Amniotic epithelial cell (primary cell): ENCODE measurements at places on chromosomes 7 and 10.

GRCh38 chr7:155119801-155120382 is 49.8 kb downstream of the HTR5A start:
- DNase-seq = no peak

DNA sequence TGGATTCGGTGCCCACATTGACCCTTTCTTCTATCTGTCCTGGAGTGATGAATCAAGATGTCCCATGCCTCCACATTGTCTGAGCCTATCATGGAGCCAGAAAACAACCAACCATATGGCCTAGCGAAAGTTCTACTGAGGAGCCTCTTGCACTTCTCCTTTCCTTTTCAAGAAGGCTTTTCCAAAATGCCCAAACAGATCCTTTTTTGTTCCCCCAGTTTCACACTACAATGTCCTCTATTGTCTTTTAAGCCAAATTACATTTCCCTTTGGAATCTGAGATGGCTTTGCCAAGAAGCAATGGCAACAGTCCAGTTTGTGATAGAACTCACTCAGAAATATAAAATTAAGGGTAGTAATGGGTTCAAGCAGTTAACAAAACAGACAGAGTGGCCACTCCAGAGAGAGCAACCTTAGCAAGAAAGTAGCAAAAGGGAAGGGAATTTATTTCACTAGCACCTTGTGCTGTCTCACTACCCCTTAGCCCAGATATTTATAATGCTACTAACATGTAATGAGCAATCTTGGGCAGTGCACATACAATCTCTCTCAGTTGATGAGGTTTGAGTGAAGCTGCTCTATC is 194.6 kb upstream of the PDE1C start:
- DNase-seq = no peak

DNA sequence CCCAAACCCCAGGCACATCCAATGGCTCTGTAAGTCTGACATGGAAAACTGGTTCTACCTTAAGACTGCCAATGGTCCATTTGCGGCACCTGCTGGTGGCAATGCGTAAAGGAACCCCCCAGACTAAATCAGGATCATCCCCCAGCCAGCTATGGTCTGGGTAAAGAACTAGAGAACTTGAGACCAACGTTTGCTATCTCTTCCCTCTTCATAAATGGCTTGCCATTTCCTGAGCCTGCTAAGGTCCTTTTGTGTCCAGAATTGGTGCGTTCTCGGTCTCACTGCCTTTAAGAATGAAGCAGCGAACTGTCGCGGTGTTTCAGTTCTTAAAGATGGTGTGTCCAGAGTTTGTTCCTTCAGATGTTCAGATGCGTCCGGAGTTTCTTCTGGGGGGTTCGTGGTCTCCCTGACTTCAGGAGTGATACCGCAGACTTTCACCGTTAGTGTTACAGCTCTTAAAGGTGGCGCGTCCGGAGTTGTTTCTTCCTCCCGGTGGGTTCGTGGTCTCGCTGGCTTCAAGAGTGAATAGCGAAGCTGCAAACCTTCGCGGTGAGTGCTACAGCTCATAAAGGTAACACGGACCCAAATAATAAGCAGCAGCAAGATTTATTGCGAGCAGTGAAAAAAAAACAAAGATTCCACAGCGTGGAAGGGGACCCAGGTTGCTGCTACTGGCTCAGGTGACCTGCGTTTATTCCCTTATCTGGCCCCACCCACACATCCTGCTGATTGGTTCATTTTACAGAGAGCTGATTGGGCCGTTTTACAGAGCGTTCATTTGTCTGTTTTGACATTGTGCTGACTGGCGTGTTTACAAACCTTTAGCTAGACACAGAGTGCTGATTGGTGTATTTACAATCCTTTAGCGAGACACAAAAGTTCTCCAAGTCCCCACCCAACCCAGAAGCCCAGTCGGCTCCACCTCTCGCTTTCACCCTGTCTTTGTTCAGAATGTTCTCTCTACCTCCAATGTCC is 95.4 kb downstream of the ELMO1 start:
- DNase-seq = no peak

- peak; percentile 93 for DNase-seq
Measured at GRCh38 chr7:79377097-79377496, 76.4 kb downstream of the MAGI2 start.

- no peak for DNase-seq
Measured at GRCh38 chr7:157666530-157667040, 329.8 kb downstream of the DNAJB6 start.

- no peak for DNase-seq
Measured at GRCh38 chr7:131603932-131604331, 47.5 kb upstream of the PODXL start.

GRCh38 chr7:47078241-47078640 is 503.7 kb downstream of the TNS3 start:
- peak; percentile 50 for DNase-seq

DNA sequence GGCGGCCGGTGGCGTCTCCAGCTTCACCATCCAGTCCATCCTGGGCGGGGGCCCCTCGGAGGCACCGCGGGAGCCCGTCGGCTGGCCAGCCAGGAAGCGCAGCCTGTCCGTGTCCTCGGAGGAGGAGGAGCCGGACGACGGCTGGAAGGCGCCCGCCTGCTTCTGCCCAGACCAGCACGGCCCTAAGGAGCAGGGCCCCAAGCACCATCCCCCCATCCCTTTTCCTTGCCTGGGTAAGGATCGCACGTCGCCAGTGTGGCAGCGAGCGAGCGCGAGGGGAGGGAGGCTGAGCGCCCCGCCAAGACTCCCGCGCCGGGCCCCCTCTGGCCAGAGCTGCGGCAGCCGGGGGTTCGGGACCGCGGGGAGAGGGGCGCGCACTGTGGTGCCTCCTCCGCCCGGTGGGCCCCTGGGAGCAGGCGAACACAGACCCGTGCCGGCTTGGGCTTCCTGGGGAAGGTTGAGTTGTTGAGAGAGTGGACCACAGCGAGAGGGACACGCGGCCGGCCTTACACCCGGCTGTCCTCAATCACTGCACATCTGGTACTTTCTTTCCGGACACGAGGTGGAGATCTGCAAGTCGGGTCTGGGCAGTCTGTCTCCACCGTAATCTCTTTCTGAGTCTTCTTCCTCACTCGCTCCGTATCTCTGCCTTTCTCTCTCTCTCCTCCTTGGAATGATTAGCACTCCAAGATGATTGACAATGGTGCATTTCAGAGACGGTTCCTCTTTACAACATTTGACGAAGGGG is 652 bp downstream of the HMX2 start:
- DNase-seq = no peak

GRCh38 chr7:111240371-111240770 is 149.4 kb downstream of the LRRN3 start:
- DNase-seq = no peak

GRCh38 chr7:71970725-71971124 is 441.4 kb downstream of the CALN1 start:
- DNase-seq = no peak

DNA sequence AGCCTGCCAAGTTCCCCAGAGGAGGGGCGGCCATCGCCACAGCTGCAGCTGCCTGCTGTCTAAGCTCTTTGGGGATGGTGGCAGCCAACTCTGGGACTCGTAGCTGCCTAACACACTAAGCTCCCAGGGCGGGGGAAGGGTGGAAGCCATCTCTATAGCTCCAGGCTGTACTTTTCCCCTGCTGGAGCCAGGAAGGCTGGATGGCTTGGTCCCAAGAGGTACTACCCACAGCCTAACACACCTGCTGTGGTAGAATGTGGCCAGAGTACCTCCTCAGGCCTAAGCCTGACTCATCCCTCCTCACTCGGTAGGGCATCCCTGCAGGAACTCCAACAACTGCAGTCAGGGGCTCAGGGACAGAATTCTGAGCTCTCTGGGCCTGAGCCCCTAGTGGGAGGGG is 151.7 kb upstream of the TAC1 start:
- no peak for DNase-seq

- DNase-seq = peak; percentile 86
Measured at GRCh38 chr10:23512355-23513058, 73.6 kb downstream of the OTUD1 start.

GRCh38 chr10:25175527-25176420 is 973 bp downstream of the GPR158 start:
- DNase-seq = peak; percentile 40

- DNase-seq = peak; percentile 28
Measured at GRCh38 chr7:77651575-77652162, 44.6 kb upstream of the RSBN1L start.

DNA sequence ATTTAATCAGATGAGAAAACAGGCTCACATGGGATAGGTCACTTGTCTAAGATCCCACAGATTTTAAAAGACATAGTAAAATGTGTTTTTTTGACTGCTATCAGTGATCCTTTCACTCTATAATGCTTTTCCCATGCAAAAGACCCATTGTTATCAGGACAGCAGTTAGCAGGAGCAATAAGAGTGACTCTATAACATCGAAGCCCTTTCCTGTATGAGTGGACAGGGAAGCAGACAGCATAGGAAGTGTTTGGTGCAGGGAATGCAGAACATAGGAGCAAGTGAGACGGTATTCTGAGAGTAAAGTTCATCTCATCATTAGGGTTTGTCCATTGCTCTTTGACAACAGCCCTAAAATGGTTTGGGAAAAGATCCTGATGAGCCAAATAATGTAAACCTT is 68.5 kb downstream of the SLC25A13 start:
- DNase-seq = no peak

- DNase-seq = peak; percentile 17
Measured at GRCh38 chr7:14691597-14692203, 210.9 kb downstream of the DGKB start.

DNA sequence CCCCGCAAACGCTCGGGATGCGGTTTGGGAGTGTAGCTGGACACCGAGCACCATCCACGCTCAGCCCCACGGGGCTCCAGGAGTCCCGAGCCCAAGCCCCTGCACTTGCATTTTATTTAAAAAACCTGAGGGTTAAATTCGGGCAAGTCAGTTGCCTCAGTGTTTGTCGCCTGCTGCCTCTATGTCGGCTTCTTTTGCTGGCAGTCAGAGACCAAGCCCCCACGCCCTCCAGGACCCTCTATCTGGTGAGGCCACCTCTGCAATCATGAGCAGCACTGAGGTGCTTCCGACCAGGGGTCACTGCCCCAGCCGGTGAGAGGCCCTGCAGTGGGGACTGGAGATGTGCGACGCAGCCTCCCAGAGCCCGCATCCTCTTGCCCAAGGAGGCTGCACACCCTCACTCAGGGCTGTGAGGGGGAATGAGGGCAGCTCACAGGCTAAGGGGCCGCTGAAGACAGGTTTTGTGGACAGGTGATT is 13.3 kb upstream of the ZNF273 start:
- no peak for DNase-seq

- no peak for DNase-seq
Measured at GRCh38 chr10:78186572-78186971, 152.9 kb downstream of the RPS24 start.

GRCh38 chr10:69499726-69500689 is 48.7 kb downstream of the TSPAN15 start:
- DNase-seq = no peak

GRCh38 chr7:74083928-74084721 is 521 bp downstream of the LIMK1 start:
- peak; percentile 61 for DNase-seq

DNA sequence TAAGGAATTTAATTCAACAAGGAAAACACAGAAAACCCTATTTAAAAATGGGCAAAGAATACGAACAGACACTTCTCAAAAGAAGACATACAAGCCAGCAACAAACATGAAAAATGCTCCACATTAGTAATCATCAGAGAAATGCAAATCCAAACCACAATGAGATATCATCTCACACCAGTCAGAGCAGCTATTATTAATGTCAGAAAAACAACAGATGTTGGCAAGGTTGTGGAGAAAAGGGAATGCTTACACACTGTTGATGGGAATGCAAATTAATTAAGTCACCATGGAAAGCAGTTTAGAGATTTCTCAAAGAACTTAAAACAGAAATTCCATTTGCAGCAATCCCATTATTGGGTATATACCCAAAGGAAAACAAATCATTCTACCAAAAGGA is 55.2 kb downstream of the GCC1 start:
- DNase-seq = peak; percentile 60

- no peak for DNase-seq
Measured at GRCh38 chr7:157807510-157807909, 470.7 kb downstream of the DNAJB6 start.

DNA sequence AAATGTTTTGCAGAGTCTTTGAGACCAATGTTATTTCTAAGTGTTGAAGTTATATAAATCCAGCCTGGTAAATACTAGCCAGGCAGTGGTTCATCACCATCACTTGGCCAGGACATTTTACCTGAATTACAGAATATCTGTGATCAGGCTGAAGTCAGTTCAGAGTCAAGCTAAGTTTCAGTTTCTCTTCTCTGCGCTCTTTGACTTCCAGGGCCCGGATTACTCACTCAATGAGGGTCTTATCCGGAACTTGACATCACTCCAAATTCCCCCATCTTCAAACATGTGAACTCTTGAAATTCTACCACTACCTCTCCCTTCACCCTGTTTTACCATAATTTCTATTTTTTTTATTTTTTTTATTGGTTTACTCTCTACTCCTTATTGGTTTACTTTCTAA is 36.6 kb upstream of the CCAR1 start:
- DNase-seq = no peak

DNA sequence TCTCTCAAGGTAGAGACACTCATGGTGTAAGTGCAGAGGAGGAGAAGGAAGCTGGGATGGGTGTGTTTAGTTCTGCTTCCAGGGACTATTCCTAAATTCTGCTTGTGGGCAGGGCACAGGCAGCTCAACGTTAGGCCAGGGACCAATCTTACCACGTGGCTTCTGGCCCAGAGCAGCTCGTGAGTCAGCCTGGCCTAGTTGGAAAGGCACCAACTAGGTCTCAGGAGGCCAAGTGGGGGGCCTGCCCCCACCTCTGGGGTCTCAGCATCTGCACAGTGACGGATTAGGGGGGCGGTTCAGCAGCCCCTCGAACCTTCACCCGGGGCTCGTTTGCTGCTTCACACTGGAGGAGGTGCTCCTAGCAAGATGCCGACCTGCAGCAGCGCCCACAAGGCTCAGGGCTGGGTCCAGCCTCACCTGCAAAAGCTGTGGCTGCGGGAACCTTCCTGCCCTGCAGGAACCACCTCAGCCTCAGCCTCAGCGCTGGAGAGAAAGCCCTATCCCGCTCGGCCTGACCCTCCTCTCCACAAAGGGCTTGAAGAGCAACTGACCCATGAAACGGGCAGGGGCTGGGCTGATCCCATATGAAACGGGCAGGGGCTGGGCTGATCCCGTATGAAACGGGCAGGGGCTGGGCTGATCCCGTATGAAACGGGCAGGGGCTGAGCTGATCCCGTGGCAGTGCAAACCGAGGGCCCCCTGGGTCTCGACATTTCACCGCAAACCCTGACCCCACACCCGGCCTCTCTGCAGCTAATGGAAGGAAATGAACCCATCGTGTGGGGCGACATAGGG is 447.4 kb downstream of the DNAJB6 start:
- no peak for DNase-seq

DNA sequence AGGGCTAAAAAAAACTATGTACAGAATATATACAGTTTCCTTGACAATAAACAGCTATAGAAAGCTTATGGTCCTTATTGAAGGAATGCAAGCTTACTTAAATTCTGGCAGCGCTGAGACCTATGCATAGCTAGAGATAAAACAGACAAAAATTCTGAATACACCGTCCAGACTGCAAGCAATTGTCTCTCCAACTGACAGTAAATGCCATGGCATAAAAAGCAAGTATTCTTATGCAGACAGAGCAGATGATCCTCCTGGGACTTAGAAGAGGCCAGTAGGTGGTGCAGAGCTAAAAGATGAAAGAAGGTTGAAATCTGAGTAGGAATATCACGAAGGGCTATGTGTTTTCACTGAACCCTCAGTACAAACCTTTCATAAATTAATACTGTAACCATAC is 157.0 kb upstream of the CACNA2D1 start:
- peak; percentile 23 for DNase-seq
